Stimulated activated CD4-positive, alpha-beta T cell treated with anti-CD3 and anti-CD28 coated beads, Interleukin-1b, Interleukin-23, amount 100 ng/mL, for 48 hours (primary cell): ENCODE measurements at places on chromosomes 16 and 17.

GRCh38 chr17:2157675-2158395, 102.9 kb downstream of the HIC1 start:
- DNase-seq = no peak

DNA sequence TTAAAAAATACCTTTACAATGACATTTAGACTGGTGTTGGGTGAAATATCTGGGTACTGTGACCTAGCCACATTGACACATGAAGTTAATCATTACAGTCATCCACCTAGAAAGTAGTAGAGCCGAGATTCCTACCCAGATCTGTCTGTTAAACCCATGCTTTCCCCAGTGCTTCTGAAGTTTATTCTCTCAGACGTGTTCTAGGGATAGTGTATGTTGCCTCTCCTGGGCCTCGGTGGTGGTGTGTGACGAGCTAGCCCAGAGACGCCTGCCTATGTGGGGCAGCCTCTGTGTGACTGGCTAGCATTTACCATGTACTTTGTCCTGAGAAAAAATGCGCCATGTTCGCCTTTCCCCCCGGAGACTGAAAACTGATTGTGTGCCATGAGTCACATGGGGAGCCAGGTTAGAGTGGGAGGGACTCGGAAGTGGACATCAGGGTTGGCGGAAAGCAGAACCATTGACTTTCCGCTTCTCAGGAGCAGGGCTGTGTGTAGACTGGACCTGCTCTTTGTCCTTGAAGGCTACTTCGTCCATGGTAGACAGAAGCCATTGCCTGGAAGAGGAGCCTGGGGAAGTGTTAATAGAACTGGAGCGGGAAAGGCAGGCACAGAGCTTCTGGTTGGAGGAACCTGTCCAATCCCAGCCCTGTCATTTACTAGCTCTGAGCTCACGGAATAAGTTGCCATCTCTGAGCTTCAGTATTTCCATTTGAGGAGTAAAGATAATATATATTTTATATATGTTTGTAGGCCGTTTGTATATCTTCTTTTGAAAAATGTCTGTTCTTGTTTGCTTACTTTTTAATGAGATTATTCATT, 235.5 kb downstream of the SNX29 start:
- DNase-seq = no peak

- DNase-seq = no peak
Observed at GRCh38 chr17:74028354-74029116, 174.9 kb upstream of the RPL38 start.

DNA sequence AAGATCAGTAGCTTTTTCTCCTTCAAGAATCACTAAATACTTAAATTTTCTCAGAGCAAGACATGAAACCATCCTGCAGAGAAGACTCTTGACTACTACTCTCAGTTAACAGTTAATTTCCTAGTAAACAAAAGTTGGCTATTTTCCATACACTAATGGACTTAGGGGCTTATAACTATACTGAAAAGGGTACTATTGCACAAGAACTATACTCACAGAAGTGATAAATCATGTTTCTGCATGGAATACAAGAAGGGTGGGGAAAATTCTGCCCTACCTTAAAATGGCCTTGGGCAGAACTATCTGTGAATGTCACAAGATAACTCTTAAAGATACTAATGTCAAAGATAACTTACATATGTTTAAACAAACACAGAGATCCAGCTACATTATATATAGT, 12.5 kb downstream of the ZNF652 start:
- no peak for DNase-seq

- DNase-seq = no peak
Observed at GRCh38 chr16:65702707-65703402, 581.0 kb upstream of the CDH11 start.

- DNase-seq = peak; percentile 90
Observed at GRCh38 chr17:7204828-7205461, 14.7 kb downstream of the DLG4 start.

GRCh38 chr16:10333321-10334032, 52.4 kb upstream of the ATF7IP2 start:
- DNase-seq = no peak

DNA sequence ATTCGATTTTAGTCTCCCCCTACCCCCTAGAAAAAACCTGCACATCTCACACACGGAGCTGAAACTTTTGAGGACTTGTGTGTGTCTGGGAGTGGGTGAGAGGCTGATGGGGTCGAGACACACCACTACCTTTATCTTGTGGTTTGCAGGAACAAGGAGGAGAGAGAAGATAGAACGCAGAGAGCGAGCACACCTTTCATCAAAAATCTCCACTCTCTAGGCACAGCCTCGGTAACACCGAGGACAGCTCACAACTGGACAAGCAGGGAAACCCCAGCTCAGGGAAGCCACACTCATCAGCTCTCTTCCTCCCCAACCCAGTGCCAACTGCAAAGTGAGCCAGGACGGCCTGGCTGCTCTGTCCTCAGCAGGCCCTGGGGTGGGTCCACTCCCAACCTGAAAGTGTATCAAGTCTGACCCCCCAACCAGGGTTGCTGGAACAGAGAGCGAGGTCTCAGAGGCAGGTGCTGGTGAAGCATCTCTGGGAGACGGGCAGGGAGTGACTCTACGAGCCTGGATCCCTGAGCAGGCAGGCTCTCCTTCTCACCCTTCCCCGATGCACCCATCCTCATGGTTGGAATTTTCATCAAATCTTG, 5.2 kb upstream of the GHDC start:
- no peak for DNase-seq

GRCh38 chr16:19698480-19699465, 19.3 kb downstream of the KNOP1 start:
- peak; percentile 41 for DNase-seq

GRCh38 chr16:71360378-71360777, 1.9 kb downstream of the CALB2 start:
- no peak for DNase-seq

DNA sequence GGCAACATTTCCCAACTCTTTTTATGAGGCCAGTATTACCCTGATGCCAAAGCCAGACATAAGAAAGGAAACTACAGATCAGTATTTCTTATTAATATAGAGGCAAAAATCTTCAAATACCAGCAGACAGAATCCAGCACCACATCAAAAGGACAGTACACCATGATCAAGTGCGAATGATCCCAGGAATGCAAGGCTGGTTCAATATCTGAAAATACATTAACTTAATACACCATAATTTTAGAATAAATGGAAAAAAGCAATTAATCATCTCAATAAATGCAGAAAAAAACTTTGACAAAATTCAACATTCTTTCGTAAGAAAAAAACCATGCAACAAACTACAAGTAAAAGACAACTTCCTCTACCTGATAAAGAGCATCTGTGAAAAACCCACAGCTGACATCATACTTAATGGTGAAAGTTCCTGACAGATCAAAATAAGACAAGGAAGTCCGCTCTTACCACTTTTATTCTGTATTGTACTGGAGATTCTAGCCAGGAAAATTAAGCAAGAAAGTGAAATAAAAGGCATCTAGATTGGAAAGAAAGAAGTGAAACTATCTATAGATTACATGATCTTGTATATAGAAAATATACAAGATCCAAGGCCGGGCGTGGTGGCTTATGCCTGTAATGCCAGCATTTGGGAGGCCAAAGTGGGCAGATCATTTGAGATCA, 26.4 kb upstream of the MAPK3 start:
- DNase-seq = no peak

DNA sequence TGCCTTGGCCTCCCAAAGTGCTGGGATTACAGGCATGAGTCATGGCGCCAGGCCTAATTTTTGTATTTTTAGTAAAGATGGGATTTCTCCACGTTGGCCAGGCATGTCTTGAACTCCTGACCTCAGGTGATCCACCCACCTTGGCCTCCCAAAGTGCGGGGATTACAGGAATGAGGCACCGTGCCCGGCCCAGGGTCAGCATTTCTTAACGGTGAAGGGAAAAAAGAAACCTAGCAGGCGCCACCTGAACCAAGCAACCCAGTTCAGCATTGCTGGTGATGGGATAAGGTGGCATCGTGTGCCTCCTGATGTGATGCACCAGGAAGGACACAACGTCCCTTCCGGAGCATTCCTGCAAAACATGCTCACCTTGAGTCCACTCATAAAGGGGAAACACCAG, 2.2 kb upstream of the CLCN7 start:
- DNase-seq = no peak

- DNase-seq = peak; percentile 22
Observed at GRCh38 chr17:7988750-7989178, 13.7 kb upstream of the GUCY2D start.

DNA sequence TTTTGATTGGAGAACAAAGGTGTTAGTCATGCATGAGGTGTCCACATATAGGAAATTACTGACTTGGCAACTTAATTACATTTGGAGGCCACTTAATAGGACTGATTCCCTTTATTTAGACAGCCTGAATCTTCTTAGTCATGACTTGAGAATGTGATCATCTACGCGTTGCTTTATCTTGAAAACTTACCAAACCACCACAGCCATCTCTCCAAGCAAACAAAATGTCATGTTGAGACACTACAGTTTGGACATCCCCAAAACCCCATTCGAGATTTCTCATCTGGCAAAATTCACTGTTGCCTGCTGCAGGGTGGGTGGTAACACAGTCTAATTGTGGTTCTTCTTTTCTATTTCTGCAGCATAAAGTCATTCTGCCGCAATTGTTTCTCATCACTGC, 176.5 kb upstream of the CDH5 start:
- no peak for DNase-seq

DNA sequence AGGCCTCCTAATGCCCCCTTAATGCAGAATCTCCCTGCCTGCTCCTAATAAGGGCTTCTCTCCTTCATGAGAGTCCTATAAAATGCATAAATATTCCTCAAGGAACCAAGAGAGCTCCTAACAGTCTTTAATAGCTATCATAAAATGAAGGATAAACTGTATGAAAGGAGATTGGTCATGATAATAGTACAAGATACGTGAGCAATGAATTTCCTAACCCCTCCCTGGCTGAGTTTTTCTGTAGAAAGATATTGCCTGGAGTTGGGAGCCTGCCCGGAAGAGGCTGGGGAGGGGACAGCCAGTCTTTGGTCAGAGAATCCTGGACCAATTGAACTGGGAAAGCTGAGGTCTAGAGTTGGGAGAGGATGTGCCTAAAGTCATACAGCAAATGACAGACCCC, 321.9 kb upstream of the CDH5 start:
- DNase-seq = no peak

DNA sequence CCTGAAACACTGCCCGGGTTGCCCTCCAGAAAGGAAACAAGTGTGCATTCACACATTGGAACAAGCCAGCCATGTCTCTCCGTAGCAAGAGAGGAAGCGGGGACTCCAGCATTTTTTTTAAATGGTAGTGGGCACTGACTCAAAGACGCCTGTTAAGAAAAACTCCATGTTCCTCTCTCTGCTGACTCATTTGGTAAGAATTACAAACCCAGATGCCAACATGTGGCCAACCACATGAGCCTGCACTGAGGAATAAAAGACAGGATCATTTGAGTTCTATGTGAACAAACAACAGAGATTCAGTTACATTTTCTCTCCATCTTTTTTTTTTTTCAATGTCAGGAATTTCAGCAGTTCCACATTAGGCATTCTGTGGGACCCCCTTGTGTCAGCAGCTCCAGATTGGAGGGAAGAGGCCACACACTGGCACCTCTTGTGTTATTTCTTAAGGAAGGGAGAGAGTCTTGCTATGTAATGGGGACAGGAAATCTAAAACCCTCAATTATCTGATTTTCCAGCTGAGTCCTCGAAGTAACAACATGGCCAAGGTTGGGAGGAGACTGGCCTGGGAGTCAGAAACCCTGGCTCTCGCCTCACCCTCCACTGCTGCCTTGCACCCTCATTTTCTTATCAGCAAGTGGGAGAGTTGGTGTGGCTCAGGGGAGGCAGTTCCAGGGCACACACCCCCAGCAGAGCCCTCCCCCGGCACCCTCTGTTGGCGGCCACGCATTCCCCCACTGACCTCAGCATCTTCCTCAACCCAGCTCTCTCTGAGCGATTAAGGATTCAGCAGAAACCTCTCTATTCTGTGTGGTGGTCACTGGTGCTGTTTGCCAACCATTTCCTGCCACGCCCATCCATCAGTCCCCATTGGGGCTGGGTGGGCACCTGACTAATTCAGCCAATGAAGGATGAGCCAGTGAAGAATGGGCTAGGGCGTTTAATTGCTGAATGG, 173.0 kb downstream of the FOXL1 start:
- DNase-seq = no peak

DNA sequence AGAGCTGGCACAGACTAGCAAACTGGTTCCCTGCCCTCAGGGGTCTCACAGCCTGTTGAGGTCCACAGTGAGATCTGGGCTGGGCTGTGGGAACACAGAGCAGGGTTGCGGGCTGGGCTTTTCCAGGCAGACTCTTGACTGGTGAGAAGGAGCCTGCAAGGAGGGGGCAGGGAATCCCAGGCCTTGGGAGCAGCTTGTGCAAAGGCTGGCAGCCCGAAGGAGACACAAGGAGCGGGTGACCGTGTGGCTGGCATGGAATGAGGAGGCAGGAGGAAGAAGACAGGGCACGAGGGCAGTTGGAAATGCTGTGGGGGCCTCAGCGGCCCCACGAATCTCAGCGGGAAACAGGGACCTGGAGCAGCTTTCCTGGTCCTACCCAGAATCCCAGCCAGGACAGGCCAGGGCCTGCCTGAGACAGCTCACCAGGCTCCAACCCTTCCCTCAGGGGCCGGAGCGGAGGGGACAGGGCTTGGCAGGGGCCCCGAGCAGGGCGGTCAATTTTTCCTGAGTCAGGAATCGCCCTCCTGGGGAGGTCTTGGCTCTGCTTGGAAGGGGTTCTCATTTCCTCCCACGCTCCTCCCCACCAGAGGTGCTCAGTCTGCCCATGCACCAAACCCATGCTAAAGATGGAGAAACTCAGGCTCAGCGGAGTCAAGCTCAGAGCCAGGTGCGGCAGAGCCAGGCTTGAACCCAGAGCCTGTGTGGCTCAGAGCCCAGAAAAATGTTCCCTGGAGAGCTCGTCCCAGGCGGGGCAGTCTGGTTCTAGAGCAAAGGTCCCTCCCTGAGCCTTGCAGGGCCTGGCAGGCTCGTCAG, 9.2 kb upstream of the SNN start:
- DNase-seq = no peak

DNA sequence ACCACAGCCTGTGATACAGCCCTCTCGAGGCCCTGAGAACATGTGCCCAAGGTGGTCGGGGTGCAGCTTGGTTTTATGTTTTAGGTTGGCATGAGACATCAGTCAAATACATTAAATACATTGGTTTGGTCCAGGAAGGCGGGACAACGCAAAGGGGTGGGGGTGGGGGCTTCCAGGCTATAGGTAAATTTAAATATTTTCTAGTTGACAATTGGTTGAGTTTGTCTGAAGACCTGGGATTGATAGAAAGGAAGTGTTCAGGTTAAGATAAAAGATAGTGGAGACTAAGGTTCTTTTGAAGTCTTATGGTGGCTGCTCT, 1.2 kb upstream of the ZKSCAN2 start:
- DNase-seq = peak; percentile 12
